ENCODE measurements at places on chromosomes 7 and 10.

- no peak for DNase-seq
These were observed 732 bp downstream of the FAM53B start for GRCh38 chr10:124743191-124744101.

DNA sequence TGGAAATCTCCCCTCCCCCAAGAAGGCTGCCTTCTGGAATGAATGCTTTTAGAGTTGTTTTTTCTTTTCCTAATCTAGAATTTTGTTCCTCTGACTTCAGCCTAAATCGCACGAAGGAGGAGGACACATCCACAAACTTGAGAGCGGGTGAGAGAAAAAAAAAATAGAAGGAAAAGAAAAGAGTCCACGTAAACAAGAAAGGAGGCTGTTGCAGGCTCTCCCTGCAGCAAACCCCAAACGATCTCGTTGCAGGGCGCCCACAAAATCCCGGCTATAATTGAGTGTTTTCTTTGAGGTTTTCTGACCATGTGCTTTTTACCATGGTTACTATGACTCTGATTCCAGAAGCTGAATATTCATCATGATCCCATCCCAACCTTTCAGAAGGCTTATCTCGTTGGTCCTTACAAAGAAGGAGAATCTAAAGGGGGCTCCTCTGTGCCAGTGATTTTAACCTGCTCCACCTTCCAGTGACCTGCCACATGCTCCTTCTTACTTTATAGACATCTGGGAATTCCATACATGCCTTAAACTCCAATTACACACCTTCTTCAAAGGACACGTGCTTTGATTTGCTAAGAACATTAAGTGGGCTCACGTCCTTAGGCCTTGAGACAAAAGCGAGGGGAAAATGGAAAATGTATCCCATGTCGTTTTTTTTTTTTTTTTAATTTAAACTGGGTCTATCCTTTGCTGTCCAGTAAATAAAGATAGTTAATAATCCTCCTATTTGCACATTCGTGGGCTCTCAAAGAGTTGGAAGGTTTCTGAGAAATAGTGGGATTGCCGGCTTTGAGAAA, 5.8 kb downstream of the TWIST1 start:
- DNase-seq: no peak

DNA sequence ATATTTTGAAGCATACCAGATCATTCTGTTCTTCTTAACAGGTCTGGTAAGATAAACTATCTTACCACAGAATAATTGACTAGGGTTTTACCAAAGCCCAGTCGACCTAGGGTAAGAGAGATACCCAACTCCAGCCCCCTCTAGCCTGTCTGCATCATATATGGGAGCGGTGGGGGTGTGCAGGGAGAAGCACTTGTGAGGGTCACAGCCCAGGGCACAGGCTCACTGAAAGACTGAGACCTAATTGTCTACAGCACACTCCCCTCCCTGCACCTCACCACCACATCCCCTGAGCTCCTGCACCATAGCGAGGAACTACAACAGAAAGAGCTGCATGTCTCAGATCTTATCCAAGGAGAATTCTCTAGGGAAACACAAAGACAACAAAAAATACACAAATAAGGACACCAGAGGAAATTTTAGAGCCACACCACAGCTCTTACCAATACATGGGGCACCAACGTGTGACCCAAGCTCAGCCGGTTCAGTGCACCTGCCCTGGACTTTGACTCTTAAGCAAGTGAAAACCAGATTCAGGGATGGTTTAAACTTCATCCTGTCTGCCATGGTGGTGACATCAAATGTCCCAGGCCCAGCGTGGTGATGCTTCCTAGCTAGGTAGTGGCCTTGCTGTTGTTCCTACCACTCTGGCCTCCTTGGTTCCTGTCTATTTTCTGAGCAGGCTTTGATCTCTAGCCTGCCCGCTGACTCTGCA, 150.8 kb downstream of the HERPUD2 start:
- no peak for DNase-seq

GRCh38 chr10:77334501-77334900, 303.1 kb downstream of the KCNMA1 start:
- no peak for DNase-seq

GRCh38 chr10:97828721-97829120, 20.9 kb upstream of the GOLGA7B start:
- no peak for DNase-seq

DNA sequence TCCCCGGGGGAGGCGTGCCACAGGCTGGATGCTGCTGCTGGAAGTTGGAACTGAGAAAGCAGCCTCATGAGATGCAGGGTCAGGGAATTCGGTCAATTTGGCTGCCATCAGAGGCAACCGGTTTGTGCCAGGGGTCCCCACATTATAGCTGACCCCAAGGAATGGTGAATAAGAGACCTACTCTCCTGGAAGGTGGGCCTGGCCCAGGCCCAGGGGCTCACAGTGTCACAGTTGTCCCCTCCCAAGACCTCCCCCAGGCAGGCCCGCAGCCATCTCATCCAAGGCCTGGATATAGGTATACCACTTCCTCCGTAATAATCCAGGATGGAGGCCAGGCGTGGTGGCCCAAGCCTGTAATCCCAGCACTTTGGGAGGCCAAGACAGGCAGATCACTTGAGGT, 114.6 kb downstream of the NPTX2 start:
- DNase-seq: no peak

DNA sequence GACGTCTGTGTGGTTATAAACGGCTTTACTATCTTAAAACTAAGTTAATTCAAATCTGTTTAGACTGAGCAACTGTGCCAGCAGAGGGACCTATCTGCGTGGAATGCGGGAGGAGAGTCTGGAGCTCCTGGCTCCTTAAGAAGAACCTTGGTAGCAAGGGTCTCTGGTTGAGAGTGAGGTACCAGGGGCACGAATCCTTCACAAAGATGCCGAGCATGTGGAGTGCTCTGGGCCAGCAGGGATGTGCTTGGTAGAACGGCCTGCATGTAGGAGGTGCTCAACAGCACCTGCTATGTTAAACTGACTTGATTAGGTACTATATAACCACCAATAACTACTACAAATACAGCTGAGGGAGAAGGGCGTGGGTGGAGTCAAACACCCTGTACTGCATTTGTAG, 102.6 kb downstream of the VIPR2 start:
- DNase-seq: no peak

- peak; percentile 70 for DNase-seq
These were observed 45.3 kb upstream of the PIK3AP1 start for GRCh38 chr10:96765406-96766240.

DNA sequence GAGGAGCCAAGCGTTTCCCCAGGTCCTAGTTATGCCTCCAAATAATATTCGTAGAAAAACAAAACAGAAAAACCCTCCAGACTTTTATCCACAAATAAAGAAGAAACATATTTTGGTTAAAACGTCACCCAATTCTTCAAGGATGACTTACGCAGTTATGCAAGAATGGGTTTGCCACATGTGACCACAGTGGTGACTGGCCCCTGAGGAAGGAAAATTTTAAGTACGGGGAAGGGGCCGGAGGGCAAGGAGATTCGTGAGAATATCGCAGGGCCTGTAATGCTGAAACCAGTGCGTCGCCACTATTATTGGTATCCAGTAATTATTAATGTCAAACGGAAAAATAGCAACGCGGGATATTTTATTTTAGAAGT, 537 bp upstream of the MRPS24 start:
- DNase-seq: no peak

GRCh38 chr7:80781561-80781979, 137.3 kb downstream of the SEMA3C start:
- DNase-seq: no peak

Measured in activated gamma-delta T cell treated with anti-CD3 and anti-CD28 coated beads, Interleukin-2, amount 50 U/mL, for 16 hours (primary cell).